ENCODE measurements at places on chromosomes 3 and 15.

- DNase-seq, result no peak
Measured at GRCh38 chr3:121941592-121941991, 47.4 kb downstream of the SLC15A2 start.

- DNase-seq, result no peak
Measured at GRCh38 chr15:58214591-58215340, 76.6 kb downstream of the AQP9 start.

DNA sequence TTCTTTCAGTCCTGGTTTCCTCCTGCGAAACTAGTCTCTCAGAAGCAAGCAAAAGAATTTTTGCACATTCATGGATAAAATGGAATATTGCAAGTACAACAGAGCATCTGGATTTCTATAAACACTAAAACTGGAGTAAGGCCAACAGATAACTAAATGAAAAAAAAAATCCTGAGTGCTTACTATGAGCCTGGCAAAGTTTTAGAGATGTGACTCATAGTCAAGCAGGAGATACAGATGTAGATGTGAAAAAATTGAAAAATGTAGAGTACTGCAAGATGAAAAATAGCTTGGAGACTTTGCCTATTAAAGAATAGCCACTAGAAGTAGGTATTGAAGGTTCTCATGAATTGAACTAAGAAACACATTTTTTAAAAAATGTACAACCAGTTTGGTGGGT is 397.4 kb downstream of the OTOL1 start:
- DNase-seq, result no peak

- no peak for DNase-seq
Measured at GRCh38 chr15:46296797-46297196, 662.0 kb downstream of the SQOR start.

- peak; percentile 20 for DNase-seq
Measured at GRCh38 chr15:76996076-76996525, 1.2 kb downstream of the PSTPIP1 start.

DNA sequence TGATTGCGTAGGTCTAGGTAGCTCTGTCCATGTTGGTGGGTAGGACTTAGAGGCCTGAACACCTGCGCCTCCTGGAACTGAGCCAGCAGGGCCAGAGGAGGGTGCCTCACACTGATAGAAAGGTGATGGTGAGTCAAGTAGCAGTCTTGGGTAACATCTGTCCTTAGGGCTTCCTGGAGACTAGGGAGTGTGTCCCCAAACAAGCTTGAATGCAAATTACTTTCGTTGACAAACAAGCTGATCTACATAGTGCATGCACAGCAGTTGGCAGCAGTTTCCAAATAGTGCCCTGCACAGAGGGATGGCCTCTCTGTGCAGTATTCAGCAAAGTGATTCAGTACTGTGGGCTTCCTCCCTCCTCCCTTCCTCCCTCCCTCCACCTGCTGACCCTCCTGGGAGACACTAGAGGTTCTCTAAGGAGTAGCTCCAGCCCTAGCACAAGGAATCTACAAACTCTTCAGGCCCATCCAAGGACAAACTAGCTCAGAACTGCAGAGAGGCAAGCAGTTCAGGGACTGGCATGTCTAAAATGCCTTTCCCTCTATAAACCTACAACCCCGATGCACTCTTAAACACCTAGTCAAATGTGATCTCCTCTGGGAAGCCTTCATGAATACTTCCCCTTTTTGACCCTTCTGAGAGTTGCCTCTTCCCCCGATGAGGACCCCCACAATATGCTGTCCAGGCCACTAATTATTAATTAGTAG is 61.0 kb downstream of the TLE3 start:
- peak; percentile 14 for DNase-seq

DNA sequence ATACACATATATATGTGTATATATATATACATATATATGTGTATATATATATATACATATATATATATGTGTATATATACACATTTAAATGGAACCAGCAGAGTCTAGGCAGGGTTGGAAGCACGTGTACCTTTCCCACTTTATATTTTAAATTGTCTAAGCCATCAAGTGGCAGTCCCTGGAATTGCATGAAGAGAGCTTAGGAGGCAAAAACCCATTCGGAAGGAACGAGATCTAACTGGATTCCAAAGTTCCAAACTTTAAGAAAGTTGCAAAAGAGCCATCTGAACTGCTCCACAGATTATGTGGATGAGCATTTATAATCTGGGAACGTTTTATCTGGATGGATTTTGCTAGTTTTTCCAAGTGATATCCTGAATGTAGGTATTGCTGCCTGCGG is 186.5 kb downstream of the FOXP1 start:
- DNase-seq, result no peak

GRCh38 chr3:165128544-165128943 is 50.2 kb upstream of the SI start:
- DNase-seq, result no peak

DNA sequence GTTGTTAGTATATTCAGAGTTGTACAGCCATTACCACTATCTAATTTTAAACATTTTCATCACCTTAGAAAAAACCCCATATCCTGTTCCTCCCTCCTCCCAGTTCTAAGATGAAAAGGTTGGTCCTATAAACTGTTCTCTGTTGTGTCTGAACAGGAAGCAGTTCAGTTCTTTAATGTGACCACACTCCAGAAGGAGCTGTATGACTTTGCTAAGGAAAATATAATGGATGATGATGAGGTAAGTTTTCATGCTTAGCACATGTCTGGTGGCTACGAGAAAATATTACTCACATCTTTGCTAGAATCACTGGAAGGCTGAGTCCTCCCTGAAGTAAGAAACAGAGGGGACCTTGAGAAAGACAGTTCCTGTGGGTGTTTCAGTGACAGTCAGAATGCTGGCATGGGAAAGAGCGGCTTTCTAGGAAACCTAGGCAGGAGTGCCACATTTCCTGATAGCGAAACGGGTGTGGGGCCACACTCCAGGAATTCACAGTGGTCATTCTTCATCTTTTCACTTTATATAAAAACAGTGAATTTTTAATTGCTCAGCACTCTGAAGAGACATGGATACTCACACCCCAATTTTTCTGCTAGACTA is 20.3 kb downstream of the CRTAP start:
- no peak for DNase-seq

Measured in activated naive CD4-positive, alpha-beta T cell treated with anti-CD3 and anti-CD28 coated beads, Interleukin-2, amount 10 ng/mL, durations not matched to agents 7 days and 5 days (primary cell).